ENCODE measurements at places on chromosomes 4 and X. TPM values are rescaled to one million over a fixed set of nuclear protein-coding genes. Genes with fewer than 3 reads are reported as not detected.

The ATP6AP1 gene
- total RNA-seq = 116 TPM

The PPP1R2C gene
- total RNA-seq = not detected

- H3K27me3 ChIP-seq = no peaks in the 10 kb centered on the region
- no peak overlapping the region for H3K4me3 ChIP-seq
- DNase-seq = no peak
- no peaks in the 10 kb centered on the region for H3K36me3 ChIP-seq
- no peaks in the 10 kb centered on the region for H3K4me1 ChIP-seq
Observed at GRCh38 chr4:177047851-177048174, 255.1 kb upstream of the VEGFC start.

- no peaks in the 10 kb centered on the region for H3K27me3 ChIP-seq
- H3K4me1 ChIP-seq = no peaks in the 10 kb centered on the region
- no peaks in the 10 kb centered on the region for H3K36me3 ChIP-seq
- no peak overlapping the region for H3K27ac ChIP-seq
- H3K4me3 ChIP-seq = no peak overlapping the region
Observed at GRCh38 chr4:164591666-164592065, 162.3 kb upstream of the SMIM31 start.
